Effector memory CD4-positive, alpha-beta T cell (primary cell): ENCODE measurements at places on chromosomes 2 and 18.
A peak's percentile ranks its signal among the peaks of the same experiment; 100 is the strongest.

DNA sequence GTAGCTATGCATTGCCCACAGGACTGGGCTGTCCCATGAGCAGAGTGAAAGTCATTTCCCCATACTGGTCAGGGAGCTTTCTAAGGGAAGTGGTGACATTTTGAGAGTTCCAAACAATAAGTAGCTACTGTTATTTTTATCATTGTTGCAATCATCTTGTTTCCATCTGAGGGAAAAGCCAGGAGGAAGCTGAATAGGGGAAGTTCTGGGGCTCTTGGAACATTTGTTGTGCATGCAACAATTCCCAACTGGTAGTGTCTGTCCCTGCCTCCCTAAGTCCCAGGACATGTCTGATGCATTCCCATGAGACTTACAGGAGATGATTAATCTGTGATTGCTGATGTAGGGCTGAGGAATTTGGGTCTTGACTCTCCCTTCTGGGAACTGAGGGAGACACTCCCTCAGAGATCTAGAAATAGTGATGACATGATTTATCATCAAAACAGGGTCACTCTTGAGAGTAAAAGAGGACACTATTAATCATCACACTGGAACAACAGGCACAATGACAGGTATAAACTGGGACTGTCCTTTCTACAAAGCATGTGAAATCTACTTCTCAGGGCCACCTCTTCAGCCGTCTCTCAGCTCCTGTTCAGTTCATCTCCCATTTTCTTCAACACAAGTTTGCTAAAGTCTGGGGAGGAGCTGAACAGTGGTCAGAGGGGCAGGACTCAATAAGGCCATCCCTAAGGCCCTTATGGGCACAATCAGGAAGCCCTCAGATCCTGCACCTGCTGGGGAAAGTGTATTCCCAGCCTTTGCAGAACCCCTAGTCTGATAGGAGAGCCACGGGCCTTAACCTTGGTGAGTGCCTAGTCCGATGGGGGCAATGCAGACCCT, 28.0 kb upstream of the MARCO start:
- DNase-seq, result no peak

DNA sequence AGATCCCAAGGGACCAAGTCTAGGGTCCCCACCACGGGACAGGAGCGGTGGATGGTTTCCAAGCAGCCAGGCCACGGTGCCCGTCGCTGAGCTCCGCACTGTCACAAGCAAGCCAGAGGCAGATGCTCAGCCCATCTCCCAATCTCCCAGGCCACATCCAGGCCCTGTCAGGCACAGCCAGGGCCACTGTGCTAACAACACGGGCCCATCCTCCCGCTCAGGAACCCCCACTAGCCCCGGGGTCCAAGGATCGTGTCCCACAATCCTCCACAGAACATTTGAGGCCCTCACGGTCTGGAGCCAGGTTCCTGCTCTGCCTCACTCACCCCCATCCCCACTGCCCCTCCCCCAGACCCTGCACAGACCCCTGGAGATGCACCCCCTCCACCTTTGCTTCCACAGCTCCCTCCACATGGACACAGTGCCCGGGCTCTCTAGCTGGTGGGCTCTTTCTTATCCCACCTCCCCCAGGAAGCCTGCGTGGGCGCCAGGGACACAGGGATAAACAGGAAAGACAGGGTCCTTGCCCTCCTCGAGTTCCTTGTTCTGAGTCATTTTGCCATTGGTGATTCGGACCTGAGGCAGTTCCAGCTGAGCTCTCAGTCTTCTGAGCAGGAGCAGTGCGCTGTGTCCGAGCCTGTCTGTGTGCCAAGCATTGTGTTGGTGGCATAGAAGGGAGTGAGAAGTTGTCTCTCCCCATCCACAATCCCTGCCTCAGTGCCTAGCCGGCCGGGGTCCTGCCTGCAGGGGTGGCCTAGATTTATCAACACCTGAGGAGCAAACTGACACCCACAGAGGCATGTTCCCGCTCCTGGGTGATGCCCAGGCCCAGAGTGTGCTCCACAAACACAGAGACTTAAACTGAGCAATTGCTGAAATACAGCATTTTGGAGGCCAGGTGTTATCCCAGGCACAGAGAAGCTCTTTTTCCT, 7.0 kb downstream of the CROCC2 start:
- DNase-seq, result no peak

DNA sequence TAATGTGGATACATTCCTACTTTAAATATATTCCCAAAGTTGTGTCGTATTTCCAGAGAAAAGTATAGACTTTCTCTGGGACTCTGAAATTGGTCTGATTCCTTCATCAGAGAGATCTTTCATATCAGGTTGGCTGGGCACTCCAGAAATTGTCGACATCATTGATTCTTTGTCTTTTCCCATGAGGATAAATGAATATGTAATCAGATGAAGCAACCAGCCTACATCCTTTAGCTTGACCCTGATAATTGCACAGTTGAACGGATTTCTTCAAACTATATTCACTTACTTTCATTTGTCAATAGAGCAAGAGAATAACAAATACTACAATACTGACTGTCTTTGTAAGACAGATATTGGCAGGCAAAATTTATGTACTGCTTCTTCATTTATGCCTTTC, 680.2 kb upstream of the LRRTM4 start:
- DNase-seq, result no peak

DNA sequence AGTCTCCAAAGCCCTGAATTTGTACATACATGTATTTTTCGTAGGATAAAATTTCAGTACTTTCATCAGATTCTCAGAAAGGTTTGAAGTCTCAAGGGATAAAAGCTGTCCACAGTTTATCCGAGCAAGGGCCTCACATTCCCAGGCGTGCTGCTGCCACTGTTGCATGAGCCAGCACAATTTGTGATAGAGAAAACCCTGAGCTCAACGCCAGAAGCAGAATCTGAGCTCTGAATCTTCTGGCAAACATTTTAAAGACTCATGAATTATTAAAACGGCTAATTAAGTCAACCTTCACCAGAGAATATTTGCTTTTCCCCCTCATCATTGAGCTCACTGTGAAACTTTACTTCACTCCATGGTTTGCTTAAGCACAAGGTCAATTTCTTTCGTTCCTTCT, 38.5 kb upstream of the STPG4 start:
- DNase-seq, result no peak

GRCh38 chr18:42336139-42336538, 381.1 kb downstream of the PIK3C3 start:
- DNase-seq, result no peak

GRCh38 chr2:61233581-61233980, 71.6 kb downstream of the C2orf74 start:
- DNase-seq, result no peak

DNA sequence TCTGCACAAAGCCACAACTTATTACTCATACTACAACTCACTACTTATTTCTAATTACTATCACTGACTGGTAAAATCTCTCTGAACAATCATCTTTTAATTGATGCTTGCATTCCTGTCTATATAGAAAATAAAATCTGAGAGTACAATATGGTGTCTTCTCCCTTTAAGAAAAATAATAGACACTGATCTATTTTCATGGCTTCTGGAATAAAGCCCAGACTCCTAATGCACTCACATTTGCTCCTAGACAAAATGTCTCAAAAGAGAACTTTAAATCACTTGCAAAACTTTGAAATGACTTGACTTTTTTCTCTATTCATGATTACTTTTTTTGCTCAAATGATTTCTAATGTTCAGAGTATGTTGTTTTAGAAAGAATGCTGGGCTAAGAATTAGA, 28.7 kb downstream of the ESCO1 start:
- no peak for DNase-seq

GRCh38 chr2:215479121-215479520, 43.3 kb upstream of the FN1 start:
- no peak for DNase-seq

DNA sequence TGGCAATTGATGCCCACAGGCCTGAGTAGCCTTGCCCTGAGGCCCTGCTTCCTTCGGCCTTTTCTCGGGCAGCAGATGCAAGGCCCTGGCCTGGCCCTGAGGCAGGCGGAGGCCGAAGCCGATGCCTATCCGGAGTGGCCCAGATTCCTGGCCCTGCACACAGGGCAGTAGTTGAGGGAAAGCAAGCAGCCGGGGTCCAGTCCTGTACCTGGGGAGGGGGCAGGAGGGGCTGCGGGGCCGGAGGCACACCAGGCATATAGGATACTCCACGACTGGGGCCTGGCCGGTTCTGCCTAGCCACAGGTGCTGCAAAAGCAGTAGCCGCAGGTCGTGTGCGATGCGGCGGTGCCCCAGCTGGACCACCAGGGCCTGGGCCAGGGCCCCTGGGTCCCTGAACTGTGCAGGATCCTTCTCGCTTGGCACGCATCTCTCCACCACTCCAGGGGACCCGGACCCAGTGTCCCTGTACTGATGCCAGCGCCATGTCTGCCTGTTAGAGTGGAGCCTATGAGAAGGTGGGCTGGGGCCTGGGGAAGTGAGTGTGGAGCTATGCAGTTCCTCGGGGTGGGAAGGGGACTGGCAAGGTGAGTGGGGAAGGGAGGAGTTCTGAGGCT, 1.8 kb downstream of the PRR30 start:
- DNase-seq, result no peak

DNA sequence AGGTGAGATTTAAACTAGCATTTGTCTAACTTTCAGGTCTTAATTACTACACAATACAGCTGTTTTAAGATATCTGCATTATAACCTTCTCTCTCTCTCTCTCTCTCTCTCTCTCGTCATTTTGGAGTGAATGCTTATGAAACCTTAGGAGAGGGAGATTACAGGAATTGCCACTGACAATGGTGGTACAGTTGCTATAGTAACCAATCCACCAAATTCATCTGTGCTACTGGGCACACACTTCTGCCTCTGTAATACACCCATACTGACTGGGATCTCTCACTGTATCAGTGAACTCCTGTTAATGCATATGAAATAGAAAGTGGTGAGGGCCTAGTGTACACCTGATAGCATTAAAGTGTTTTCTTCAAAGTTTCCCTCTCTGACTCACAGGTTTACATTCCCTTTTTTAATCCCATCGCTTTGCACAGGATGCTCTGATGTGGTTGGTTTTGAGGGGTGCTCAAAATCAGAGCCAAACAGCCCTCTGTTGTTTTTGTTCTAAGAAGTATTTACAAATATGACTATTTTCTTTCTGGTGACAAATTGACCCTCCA, 13.1 kb downstream of the KLHL14 start:
- no peak for DNase-seq

DNA sequence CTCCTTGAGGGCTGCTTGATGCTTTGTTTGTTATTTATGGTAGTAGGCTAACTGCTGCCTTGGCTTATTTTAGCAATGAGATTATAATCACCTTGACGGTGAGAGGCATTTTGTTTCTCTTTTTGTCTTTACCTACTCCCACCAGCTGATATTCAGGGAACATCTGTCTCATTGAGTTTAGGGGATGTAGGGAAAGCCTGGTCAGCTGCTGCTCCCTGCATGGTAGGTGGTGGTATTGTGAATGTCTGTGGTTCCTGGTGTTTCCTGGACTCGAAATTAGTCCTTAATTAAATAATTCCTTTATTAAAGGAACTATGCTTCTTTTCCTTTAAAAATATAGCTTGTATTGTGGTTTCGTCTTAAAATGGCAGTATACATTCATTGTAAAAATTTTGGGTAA, 77.8 kb downstream of the ADAM23 start:
- no peak for DNase-seq

GRCh38 chr2:42792583-42793333, at the start of gene HAAO:
Gene HAAO (minus strand): TSS chr2:42792583. CDS start chr2:42792536, 47 bp downstream.
- no peak for DNase-seq

DNA sequence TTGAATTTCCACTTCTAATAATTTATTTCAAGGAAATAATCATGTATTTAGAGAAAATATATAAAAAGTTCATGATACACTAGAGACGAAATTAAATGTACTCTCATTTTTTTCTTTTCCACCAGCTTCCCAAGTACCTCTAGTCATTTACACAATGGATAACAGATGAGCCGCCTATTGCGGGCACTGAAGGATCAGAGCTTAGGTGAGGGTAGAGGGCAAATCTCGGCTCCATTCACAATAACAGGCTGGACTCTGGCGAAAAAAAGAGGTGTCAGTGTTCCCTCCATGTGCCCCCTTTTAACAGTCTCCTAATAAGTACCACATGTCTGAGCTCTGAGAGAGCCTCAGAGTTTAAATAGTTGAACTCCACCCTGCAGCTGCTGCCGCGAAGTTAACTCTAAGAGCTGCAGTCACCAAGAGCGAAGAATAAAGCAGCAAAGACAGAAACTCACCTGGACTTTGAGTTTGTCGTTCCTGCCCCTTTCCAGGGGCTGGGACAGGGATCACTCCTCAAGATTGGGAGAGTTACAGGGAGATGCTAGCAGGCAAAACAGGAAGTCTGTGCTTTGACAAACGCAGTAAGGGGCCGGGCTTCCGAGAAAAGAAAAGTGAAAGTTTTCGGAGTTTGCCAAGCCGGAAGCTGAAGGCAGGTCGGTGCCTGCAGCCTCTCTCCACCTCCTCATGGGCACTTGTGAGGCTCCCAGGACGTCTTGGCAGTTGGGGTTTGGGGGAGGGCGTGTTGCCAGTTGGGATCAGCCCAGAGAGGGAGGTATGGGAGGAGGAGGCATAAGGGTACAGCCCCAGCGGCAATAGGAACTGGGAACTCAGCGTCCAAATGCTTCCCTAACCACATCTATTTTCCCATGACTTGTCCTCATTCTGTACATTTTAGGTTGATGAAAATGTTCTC, at the start of gene SP110:
Gene SP110 (minus strand): TSS at position 566 of the 913 bp plus-strand sequence. CDS start 3,057 bp downstream, outside the sequence.
- DNase-seq, result peak; percentile 55

GRCh38 chr18:40402052-40402451, 1553.0 kb upstream of the PIK3C3 start:
- DNase-seq, result no peak

DNA sequence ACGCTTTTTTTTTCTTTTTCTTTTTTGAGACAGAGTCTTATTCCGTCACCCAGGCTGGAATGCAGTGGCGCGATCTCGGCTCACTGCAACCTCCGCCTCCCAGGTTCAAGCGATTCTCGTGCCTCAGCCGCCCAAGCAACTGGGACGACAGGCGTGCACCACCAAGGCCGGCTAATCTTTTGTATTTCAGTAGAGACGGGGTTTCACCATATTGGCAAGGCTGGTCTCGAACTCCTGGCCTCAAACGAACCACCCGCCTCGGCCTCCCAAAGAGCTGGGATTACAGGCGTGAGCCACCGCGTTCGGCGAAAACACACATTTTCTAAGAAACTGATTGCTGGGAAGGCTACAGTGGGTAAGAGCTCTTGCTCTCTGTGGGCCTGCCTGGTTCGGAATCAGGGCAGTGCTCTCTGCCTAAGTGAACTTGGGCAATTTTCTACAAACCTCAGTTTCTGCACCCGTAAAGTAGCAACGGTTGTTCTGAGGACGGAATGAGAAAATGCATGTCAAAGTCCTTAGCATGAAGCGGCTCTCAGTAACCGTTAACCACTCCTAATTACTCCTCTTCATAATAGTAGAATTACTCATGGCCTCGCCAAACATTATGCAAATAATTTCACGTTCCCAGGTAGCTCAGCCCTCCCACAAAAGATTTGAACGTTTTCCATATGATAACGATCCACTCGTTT, 1.0 kb upstream of the PMAIP1 start:
- DNase-seq, result no peak

GRCh38 chr2:159518321-159519005, 97.9 kb downstream of the BAZ2B start:
- DNase-seq, result no peak
